Cortex of kidney (tissue), 1 donor: ENCODE measurements at places on chromosomes 7 and 10.

- no peak for DNase-seq
Observed at GRCh38 chr10:126085806-126086205, 189.4 kb downstream of the FANK1 start.

- no peak for DNase-seq
Observed at GRCh38 chr10:120282421-120282820, 174.6 kb upstream of the PLPP4 start.

GRCh38 chr10:13589316-13589715 lies 2.6 kb downstream of the PRPF18 start:
- no peak for DNase-seq

DNA sequence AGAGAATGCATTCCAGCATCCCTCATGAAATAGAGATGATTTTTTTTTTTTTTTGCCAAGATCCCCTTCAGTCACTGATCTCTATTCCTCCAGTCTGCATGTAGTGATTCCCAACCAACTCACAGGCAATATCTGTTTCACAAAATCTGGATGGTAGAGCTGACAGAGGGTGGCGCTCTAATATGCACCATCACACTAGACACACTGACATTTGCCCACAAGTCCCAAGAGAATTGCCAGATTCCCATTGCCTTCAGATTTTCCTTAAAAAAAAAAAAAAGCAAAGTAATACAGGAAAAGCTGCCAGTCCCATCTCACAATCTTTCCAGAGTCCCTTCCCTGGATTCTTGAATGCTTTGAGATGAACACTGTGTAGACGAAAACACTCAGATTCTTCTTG lies 301.0 kb downstream of the SORCS1 start:
- DNase-seq = no peak

DNA sequence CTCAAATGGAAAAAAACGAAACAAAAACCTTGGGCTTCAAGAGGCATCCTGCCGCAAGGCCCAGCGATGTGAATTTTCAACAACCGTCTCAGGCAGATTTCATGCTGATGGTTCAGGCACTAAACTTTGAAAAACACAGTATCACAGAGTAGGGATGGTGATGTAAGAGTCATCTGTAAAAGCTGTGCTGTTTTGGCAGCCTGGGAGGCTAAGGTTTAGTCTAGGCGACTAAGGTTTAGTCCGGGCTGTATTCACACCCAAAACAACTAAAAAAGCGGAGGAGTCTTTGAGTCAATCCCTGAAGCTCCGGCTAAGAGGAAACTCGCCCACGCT lies 420 bp upstream of the MINPP1 start:
- DNase-seq = no peak

DNA sequence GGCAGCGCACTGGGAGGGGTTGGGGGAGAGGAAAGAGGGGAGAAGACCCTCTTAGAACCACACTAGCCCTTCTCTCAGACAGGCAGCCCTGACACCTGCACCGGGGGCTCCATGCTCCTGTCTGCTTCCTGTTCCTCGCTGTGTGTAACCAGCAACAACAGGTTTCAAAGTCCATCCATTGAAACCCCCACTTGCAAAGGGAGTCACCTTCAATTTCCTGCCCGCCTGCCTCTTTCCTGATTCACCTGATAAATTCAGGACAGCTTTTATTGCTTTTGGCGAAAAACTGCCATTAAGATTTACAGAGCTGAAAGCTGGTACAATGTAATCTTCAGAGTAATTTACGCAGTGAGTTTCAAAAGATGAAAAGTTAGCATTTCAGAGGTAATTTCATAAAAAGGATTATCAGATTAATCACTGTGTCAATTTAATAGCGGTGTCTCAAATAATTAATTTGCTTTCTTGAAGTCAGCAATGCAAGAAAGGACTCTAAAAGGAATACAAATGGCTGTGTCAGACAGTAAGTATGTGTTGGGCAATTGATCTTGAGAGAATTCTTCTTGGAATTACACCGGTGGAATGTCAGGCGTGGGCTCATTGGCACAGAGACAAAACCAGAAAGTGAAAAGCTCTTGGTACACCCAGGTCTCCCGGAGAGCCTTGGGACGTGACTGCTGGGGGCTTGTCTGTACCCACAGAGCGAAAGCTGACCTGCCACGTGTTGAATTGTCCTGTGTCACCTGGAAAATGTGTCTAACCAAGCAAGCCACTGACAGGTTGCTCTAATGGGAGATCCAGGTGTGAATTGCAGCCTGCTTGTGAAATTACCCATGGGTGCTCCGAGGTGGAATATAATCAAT lies 60.7 kb downstream of the TMEM209 start:
- no peak for DNase-seq

- DNase-seq = no peak
Observed at GRCh38 chr7:75644589-75644988, 94.2 kb downstream of the HIP1 start.

GRCh38 chr10:2117641-2118040 lies 380.3 kb upstream of the ADARB2 start:
- DNase-seq = no peak

DNA sequence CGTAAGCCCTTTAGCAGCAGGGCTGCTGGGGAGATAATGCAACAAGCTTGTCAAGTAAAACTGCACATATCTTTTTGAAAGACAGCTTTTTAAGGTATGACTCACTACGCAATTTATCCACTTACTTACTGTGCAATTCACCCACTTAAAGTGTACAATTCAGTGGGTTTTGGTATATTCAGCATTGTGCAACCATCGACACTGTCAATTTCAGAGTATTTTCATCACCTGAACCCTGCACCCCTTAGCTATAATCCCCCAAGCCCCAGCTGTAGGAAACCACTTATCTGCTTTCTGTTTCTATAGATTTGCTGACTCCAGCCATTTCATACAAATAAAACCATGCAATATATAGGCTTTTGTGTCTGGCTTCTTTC lies 168.0 kb downstream of the PTPN20 start:
- no peak for DNase-seq

DNA sequence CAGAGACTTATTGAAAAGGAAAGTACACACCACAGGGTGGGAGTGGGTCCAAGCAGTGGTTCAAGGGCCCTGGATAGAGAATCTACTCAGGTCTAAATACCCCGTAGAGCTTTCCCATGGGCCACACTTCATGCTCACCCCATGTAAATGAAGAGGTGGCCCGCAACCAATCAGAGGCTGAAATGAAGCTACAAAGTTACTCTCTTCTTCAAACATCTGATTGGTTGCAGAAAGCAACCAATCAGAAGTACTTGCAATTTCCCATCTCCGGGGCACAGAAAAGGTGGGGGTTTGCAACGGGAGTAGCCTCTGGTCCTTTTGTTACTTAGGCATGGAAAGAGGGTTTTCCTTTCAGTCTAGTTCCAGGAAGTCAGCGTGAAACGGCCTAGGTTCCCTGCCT lies 15.2 kb upstream of the GALNTL5 start:
- DNase-seq = no peak

DNA sequence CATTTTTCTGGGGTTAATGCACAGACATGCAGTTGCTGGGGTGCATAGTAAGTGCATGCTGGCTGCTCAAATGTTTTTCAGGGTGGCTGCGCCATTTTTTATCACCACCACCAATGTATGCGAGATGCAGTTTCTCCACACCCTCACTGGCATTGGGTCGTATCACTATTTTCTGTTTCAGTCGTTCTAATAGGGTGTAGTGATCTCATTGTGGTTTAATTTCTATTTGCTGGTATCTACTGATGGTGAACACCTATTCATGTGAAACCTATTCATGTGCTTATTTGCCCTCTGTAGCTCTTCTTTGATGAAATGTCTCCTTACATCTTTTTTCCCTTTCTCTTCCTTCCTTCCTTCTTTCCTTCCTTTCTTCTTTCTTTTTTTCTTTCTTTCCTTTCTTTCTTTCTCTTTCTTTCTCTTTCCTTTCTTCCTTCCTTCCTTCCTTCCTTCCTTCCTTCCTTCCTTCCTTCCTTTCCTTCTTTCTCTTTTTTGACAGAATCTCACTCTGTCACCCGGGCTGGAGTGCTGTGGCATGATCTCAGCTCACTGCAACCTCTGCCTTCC lies 84.3 kb downstream of the ELFN1 start:
- no peak for DNase-seq

GRCh38 chr10:47335906-47336305 lies 12.3 kb upstream of the RBP3 start:
- DNase-seq = no peak

GRCh38 chr7:44072364-44073231 lies 7.2 kb upstream of the PGAM2 start:
- no peak for DNase-seq

DNA sequence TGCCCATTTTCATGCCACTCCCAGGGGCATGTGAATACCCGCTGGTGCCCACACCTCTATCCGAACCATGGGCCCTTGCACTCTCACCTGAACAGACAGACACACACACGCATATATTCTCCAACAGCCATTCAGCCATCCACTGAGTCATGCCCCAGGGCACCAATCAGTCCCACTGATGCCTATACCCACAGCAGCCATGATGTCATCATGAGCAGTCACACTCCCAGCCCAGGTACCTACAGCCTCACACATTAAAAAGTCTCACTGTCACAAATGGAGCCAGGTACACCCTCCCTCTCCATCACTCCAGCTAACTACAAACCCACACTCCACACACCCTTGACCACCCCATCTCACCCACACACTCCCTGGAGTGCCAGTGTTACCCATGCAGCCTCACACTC lies 12.2 kb downstream of the VSIR start:
- DNase-seq = no peak

DNA sequence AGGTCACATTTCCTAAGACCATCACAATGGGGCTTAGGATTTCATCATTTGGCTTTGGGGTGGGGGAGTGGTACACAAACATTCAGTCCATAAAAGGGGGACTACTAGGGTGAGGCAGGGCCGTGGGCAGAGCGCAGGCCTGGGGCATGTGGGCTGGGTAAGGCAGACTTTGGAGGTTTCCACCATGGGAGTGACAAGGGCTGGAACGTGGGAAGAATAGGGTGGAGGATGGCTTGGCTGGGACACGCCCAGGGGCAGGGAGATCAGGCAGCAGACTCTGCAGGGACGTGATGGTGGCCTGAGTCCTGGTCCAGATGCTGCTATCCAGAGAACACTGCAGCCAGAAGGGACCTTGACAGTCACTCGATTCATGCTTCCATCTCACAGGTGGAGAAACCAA lies 24.7 kb upstream of the CRHR2 start:
- no peak for DNase-seq

- no peak for DNase-seq
Observed at GRCh38 chr10:67473850-67474633, 222.0 kb downstream of the CTNNA3 start.

- no peak for DNase-seq
Observed at GRCh38 chr10:33506391-33506790, 171.9 kb upstream of the NRP1 start.

DNA sequence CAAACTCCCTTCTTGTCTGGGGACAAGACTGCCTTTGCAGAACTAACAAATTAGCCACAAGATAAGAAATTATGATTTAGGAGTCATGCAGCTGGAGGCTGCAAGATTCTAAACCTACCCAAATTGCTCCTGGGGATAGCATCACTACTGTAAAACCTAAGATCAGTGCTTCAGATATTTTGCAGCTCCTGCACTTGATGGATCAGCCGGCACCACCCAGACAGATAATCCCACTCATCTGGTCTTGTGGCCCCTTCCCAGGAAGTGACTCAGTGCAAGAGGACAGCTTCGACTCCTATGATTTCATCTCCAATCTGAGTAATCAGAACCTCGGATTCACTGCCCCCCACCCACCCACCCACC lies 181.9 kb downstream of the AKR1D1 start:
- DNase-seq = no peak

GRCh38 chr7:141333459-141333858 lies 217.8 kb upstream of the AGK start:
- DNase-seq = no peak

DNA sequence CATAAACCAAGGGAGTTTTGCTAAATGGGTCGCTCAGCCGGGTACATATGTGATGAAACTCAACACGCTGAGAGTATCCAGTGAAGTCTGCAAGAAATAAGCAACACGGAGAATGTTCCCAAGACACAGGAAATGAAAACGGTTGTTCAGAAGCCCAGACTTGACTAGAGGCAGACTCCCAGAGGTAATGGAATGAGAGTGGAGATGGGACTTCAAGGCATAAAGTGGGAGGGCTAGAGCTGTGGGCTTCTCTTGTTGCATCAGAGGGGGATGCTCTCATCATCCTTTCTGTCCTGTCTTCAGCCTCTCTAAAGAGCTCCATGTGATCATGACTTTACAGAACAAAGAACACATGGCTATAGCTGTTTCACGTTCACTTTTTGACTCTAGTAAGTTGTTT lies 88.3 kb downstream of the BAMBI start:
- DNase-seq = no peak

- no peak for DNase-seq
Observed at GRCh38 chr7:17038783-17039170, 157.0 kb upstream of the AGR3 start.

DNA sequence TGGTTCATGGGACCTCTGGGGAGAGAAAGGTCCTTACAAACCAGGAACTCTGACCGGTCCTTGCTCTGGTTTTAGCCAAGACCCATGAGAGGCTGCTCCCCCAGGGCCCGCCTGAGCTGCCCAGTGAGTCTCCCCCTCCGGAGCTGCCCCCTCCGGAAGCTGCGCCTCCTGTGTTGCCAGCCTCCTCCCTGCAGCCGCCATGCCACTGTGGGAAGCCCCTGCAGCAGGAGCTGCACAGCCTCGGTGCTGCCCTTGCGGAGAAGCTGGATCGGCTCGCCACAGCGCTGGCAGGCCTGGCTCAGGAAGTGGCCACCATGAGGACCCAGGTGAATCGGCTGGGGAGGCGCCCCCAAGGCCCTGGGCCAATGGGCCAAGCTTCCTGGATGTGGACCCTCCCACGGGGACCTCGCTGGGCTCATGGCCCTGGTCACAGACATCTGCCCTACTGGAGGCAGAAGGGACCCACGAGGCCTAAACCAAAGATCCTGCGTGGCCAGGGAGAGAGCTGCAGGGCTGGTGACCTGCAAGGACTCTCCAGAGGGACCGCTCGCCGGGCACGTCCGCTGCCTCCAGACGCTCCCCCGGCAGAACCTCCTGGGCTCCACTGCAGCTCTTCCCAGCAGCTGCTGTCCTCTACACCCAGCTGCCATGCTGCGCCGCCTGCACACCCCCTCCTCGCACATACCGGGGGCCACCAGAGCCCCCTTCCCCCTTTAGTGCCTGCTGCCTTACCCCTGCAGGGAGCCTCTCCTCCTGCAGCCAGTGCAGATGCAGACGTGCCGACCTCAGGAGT lies 40.1 kb downstream of the ZNF467 start:
- DNase-seq = no peak

DNA sequence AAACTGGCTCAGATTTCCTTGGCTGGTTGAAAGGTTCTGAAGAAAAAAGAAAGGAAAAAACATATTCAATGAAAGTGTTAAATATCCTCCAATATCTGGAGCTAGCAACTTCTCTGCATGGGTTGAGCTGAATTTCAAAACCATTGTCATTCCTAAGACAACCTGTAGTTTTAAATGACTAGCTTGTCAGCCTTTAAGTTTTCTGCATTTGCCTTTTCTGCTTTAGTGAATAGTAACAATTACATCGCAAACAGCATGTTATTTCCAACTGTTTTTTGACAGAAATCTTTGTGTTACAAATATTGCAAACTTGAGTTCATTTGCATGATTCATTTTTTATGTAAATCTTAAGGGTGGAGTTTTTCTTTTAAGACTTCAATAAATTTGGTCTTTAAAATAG lies 852.3 kb upstream of the CELF2 start:
- no peak for DNase-seq
